ENCODE measurements at places on chromosomes 16 and 17. TPM values are rescaled to one million over a fixed set of nuclear protein-coding genes. Genes with fewer than 3 reads are reported as not detected.

DNA sequence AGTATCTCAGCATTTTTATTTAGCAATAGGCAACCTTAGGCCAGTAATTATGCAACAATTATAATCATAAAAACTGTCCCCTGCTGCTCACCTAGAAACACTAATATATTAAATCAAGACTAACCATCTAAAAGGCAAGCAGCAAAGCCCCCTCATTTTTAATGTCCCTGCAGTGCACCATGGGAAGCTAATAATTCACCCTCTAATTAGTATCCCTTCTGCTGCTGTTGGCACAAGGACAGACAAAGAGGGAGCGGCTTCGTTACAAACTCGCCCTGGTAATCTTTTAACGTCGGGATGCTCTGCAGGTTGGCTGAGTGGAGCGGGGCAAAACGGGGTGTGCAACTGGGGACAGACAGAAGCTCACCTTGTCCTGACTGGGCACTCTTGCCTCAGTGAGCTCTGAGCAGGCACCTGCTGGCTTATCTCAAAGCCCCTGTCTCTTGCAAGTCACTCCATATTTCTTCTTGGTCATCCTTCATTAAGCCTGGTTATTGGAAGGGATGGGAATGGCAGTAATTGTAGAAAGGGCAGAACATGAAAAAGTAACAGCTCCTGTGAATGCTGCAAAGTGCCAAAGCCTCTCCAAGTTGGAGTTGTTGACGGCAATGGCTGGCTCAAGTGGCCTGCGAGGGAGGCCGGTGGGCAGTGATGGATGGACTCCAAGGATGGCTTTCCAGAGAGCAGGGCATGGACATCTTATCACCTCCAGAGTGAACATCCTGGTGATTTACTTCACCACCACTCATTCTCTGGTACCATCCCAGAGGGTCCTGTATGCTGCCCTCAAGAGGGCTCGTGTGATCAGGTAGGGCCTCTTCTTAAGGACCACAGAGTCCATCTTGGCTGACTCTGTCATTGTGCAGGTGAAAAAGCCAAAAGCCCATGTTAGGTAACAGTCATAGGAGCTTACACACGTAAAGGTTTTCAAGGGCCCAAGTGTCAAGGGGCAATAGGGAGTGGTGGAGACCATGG lies 219.6 kb upstream of the N4BP1 start:
- no peak overlapping the region for H3K27ac ChIP-seq
- no peak for DNase-seq
- H3K4me3 ChIP-seq = no peak overlapping the region
- H3K36me3 ChIP-seq = no peaks in the 10 kb centered on the region
- no peaks in the 10 kb centered on the region for H3K4me1 ChIP-seq

- no peak overlapping the region for H3K4me3 ChIP-seq
- no peaks in the 10 kb centered on the region for H3K4me1 ChIP-seq
- H3K36me3 ChIP-seq = no peaks in the 10 kb centered on the region
- no peaks in the 10 kb centered on the region for H3K27me3 ChIP-seq
- H3K27ac ChIP-seq = no peak overlapping the region
Observed at GRCh38 chr16:49588729-49589384, 215.3 kb downstream of the C16orf78 start.

DNA sequence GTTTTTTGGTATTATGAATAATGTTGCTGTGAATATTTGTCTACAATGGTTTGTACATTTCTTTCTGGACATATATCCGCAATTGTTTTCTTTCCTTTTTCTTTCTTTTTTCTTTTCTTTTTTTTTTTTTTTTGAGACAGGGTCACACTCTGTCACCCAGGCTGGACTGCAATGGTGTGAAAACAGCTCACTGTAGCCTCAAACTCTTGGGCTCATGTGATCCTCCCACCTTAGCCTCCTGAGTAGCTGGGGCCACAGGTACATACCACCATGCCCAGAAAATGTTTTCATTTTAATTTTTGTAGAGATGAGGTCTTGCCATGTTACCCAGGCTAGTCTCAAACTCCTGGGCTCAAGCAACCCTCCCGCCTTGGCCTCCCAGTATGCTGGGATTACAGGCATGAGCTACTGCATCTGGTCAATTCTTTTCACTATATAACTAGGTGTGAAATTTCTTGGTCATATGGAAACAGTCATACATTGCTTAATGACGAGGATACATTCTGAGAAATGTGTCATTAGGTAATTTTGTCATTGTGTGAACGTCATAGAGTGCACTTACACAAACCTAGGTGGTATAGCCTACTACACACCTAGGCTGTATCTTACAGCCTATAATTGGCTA lies 15.2 kb downstream of the IL21R start:
- no peak for DNase-seq
- H3K36me3 ChIP-seq = no peaks in the 10 kb centered on the region
- no peaks in the 10 kb centered on the region for H3K4me1 ChIP-seq
- no peak overlapping the region for H3K4me3 ChIP-seq
- peaks cover 2% of the 10 kb centered on the region for H3K27me3 ChIP-seq
- no peak overlapping the region for H3K27ac ChIP-seq

DNA sequence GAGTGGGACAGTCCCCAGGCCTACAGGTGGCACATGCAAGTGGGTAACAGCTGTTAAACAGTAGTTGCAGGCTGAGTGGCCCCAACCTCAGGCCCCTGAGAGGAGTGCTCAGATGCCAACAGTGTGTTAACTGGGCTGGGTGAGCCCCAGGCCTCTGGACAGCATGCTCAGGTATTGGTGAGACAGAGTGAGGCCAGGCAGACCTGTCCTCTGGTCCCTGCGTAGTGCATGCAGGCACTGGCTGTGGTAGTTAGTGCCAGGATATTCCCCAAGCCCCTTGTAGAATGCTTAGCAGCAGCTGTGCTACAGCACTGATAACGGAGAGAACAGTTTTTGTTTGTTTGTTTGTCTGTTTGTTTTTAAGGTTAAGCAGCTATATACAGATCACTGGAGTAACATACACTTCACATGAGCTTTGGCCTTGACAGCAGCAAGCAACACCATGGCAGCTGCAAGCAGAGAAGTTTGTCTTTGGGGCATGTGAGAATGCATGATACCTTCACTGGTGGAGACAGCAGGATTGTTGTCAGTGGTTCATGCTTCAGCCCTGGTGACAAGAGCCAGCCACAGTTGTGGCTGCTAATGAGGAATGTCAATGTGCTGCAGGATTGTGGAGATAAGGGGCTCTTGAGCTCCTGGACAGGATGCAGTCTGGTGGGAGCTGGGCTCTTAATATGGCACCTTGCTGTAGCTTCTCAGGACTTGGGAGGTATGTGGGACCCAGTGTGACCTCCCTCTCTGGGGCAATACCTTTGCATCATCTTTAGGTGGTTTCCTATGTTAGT lies 614.4 kb downstream of the CDH11 start:
- H3K4me3 ChIP-seq = no peak overlapping the region
- H3K36me3 ChIP-seq = no peaks in the 10 kb centered on the region
- no peaks in the 10 kb centered on the region for H3K27me3 ChIP-seq
- DNase-seq = no peak
- H3K27ac ChIP-seq = no peak overlapping the region

- no peak for DNase-seq
- H3K4me1 ChIP-seq = no peaks in the 10 kb centered on the region
- H3K27ac ChIP-seq = no peak overlapping the region
Observed at GRCh38 chr17:19703106-19703827, 13.1 kb downstream of the SLC47A2 start.

DNA sequence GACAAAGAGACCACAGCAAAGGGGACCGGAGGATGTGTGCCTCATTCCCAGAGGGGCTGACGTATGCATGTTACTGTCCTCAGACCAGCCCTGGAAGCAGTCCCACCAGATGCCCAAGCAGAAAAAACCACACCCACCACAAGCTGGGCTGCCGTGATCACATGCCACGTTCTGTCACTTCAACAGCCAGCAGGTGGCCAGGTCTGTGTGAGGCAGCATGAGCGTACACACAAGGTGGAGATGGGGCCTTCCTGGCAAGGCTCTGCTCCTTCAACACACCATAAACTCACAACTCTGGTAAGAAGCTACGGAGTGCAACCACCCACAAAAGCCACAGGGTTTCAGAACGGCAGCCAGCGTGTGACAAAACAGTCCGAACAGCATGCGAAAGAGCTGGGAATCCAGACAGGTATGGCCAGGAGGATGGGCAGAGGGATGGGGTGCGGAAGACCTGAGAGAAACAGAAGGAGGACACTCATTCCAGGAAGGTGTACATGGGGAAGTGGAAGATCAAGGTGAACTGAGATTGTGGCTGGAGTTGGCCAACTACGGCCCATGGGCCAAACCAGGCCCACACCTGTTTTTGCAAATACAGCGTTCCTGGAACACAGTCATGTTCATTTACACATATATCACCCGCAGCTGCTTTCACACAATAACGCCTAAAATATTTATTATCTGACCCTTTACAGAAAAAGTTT lies 27.9 kb downstream of the MBTPS1 start:
- H3K4me1 ChIP-seq = no peaks in the 10 kb centered on the region
- no peak overlapping the region for H3K4me3 ChIP-seq
- no peak overlapping the region for H3K27ac ChIP-seq
- peaks cover 7% of the 10 kb centered on the region for H3K36me3 ChIP-seq

- peaks cover 5% of the 10 kb centered on the region for H3K27me3 ChIP-seq
- peak within 1 kb of the TSS; percentile 43 for H3K4me3 ChIP-seq
- no peaks in the 10 kb centered on the region for H3K4me1 ChIP-seq
- no peaks in the 10 kb centered on the region for H3K36me3 ChIP-seq
- H3K27ac ChIP-seq = no peak within 1 kb of the TSS
Observed at GRCh38 chr17:9021158-9021991, at the start of gene NTN1. Gene NTN1 (plus strand): TSS chr17:9021510. CDS start chr17:9022374, 864 bp downstream.

TMEM100 gene
- 0.10 TPM for total RNA-seq

ZG16 gene
- not detected for total RNA-seq

P2RX5 gene
- total RNA-seq = 14.9 TPM

DNAJA3 gene
- total RNA-seq = 68.7 TPM
